Mesothelial cell of epicardium (in vitro differentiated cells): ENCODE measurements at places on chromosomes 12 and 14.

DNA sequence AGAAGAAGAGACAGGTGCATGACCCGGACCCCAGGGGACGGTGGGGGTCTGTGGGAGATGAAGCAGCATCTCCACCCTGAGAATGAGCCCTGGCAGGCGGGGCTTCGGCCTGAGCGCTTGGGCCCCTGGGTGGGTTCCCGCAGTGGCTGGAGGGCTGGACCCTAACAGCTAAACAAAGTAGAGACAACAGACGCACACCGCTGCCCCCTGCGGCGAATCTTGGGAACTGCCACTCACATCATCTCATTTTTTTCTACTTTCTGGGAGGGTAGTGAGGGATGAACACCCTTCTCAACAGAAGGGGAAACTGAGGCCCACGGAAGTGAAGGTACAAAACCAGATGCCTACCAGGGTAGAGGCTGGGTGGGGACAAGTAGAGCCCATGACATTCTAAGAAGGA lies 104.7 kb downstream of the RFLNA start:
- no peak for DNase-seq

DNA sequence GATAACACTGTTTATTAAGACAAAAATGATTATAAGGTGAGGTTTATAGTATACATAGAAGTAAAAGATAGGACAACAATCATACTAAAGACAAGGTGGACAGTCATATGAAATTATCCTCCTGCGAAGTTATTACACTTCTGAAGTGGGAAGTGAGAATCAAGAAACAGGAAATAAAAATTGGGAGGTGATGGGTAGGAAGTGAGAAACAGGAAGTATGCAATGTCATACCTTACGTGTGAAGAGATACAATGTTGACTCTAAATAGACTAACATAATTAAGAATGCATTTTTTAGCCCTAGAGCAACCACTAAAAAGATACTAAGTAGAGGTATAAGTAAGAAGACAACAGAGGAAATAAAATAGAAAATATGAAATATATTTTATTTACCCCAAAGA lies 43.7 kb downstream of the GRIN2B start:
- no peak for DNase-seq

DNA sequence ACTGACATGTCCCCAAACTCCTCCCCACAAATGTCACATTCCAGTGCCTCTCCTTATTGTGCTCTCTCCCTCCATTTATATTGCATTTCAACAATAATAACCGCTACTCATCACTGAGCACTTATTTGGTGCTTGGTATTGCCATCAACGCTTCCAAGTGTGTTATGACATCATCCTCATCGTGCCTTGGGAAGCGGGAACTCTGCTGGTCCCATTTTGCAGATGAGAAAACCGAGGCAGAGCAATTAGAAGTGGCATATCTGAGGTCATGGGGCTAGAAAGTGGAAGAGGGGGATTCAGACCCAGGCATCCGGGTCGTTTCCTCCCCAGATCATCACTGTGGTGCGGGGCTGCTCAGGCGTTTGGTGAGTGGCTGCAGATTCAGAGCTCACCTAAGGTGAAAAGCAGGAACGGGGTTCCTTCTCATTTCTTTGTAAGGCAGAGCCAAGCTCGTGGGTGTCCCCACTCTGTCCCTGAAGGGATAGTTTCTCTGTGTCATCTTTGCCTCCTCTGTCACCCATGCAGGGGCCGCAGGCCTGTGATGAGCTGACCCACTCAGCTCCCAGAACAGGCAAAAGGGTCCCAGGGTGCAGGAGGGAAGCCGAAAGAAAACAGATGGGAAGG lies 5.5 kb upstream of the FZD10 start:
- no peak for DNase-seq

DNA sequence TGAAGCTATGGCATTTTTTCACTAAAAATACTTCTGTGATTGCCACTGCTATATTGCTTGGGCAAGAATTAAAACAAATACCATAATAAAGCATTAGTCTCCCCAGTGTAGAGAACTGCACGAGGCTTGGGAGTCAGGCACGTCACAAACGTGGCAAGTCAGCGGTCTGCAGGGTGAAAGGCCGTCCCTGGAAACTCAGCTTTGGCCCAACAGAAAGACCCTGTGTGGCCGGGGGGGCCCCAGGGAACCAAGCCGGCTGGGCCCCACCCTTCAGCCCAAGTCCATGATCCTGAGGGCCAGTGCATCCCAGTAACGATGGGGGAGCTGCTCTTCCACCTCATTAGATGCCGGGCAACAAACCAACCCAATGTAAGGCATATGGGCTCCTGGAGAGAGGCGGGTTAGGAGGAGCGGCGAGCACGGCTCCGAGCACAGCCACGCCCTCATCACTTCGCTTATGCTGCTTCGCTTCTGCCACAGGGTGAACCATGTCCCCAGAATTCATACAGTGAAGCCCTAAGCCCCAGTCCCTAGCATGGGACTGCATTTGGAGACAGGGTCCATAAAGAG lies 50.9 kb upstream of the GPR68 start:
- no peak for DNase-seq

GRCh38 chr14:32744811-32745445 lies 193.8 kb upstream of the NPAS3 start:
- no peak for DNase-seq

DNA sequence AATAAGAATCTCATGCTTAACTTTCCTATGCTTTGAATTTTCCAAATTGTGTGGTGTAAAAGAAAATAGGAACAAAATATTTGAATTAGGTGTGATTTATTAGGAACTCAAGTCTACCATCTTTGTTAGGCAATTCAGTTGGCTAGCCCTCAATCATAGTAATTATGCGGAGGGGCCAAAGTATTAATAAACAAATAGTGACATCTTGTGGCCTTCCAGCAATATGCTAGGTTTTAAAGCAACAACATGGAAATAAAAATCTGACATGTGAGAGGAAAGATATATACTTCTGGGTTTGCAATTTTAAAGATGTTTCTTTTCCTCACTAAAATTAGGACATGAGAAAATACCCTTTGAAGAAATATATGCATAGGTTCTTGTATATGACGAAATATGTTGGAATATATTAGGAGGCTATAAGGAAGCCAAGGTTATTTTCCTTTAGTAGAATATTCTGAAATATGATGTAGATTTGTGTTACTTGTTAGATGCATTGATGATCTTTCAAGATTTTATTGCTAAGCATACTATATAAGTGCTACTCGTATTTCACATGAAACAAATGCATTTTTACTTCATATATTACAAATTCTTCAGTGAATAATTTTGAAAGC lies 200.4 kb downstream of the PTPRO start:
- no peak for DNase-seq

GRCh38 chr14:89912667-89913211 lies 41.8 kb downstream of the EFCAB11 start:
- peak; percentile 42 for DNase-seq

DNA sequence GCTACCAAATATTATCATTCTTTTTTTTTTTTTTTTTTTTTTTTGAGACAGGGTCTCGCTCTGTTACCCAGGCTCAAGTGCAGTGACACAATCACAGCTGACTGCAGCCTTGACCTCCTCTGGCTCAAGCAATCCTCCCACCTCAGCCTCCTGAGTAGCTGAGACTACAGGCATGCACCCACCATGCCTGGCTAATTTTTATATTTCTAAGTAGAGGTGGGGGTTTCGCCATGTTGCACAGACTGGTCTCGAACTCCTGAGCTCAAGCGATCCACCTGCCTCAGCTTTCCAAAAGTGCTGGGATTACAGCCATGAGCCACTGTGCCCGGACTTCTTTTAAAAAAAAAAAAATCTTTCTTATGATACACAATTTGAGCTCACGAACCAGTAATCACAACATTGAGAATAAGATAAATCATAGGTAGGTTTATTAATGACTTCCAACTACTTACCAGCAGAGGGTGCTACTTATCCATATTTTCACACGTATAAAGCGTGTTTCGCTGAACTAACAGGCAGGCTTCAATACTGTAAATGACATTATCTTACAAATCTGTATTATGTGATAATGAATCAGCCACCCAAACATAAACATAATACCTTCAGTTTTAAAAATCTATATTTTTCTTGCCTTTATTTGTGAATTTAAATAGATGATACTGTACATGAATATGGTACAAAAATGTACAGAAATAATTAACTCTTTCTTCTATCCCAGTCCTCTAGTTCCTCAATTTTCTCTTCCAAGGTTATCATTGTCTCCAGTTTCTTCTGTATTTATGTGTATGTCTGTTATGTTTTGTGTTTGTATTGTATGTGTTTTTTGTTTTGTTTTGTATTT lies 42.5 kb upstream of the BCAT1 start:
- no peak for DNase-seq

DNA sequence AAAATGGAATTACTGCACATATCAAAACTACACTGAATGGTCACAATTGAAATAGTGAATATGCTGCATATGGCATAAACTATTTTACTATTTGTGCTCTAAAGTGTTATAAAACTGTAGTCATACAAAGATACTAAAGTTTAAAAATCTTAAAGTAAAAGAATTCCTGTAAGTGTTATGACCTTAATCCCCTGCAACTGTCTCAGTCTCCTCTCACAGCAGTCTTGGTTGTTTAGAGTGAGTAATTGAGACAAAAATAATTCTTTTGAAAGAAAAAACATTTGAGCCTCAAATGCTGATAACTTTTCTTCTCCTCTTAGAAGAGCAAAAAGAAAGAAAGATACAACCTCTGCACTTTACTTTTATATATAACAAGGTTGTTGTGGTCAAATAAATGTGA lies 99.9 kb downstream of the SYT1 start:
- no peak for DNase-seq

DNA sequence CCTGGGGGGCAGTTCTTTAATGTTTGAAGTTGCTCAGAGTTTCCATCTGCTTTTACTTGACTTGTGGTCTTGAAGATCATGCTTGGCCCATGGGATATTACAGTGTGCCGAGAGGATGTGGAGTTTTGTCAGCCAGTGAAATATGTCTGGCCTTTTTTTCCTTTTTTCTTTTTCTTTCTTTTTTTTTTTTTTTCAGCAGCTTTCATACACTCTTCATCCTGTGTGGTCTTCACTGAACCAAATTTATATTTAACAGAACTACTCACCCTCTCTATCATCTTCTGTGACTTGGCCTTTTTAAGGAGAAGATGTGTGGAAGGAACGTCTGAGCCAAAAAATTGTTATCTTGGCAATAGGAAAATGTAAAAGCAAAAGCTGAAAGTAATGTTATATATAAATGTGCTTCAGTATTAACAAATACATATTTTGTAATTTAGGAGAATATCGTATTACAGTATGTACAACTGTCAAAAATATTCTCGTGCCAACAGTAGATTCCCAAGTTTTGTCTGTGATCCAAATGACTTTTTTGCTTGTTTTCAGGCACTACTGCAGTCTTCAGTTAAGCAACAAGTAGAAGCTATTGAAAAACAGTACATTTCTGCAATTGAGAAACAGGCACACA lies 200.6 kb downstream of the CCDC91 start:
- no peak for DNase-seq

- no peak for DNase-seq
Observed at GRCh38 chr12:90460681-90461080, 494.3 kb downstream of the CCER1 start.

DNA sequence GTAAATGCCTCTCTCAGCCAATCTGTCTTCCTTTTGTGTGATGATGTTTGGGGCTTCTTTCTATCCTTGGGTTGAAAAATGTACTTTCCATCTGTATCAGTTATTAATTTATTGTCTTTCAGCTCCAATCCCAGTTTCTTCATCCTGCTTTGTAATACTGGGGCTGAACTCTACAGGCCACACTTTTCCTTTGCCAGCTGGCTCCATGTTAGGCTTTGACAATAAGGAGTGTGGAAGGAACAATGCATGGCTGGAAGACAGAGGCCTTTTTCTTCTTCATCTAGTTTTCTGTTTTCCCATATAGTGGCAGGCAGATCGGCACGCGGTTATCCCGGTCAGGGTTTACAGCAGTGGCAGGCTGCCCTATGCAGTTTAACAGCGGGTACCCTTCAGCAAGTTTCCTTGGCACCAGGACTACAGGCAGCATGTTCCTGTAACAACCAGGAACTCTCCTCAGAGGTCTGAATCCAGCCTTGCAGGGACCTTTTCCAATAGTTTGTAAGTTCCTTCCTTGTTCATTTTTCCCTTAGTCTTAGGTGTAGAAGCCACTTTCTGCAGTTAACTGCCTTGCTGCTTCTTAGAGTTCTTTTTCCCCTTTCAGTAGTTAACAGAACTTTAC lies 38.5 kb upstream of the CRACR2A start:
- no peak for DNase-seq

GRCh38 chr14:100306998-100307765 lies 938 bp upstream of the SLC25A29 start:
- peak; percentile 53 for DNase-seq

DNA sequence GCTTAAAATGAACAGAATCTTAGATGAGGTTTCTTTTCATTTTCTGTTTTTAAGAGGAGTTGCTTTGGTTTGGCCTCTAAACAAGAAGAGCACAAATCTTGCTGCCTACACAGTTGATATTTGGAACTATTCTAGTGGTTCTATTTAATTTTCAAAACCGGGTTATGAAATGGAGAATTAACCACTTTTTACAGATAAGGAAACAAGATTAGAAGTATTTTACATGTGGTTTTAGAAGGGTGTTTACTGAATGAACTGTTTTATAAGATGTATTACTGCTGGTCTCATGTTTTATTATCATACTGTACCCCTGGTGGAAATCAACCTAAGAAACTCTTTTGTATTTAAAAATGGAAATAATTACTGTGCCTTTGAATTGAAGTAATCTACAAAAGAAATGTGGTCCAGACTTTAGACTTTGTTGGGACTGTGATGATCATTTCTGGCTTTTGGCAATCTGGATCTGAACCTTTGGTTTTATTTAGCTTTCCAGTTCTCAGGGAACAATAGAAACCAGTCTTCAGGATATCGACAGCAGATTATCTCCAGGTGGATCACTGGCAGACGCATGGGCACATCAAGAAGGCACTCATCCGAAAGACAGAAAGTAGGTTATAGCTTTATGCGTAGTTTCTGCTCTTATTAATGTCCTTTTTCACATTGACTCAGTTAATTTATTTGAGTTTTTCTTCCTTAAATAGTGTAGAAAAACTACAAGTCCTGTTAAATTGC lies 43.2 kb downstream of the TBK1 start:
- DNase-seq, result no peak

- DNase-seq, result no peak
Observed at GRCh38 chr14:98798099-98798498, 473.9 kb downstream of the BCL11B start.

- no peak for DNase-seq
Observed at GRCh38 chr12:49059045-49059298, 1.6 kb downstream of the KMT2D start.

DNA sequence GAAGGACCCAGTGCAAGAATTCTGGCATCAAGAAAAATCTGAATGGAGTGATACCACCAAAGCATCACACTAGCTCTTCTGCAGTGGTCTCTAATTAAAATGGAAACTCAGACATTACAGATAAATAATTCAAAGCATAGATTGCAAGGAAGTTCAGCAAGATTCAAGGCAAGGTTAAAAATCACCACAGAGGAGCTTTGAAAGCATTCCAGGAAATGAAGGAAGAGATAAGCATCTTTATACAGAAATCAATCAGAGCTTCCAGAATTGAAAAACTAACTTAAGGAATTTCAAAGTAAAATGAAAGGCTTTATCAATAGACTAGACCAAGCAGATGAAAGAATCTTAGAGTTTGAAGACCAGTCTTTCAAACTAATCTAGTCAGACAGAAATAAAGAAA lies 20.4 kb upstream of the GLIPR1 start:
- DNase-seq, result no peak
